ENCODE measurements at places on chromosomes 5 and 9.

DNA sequence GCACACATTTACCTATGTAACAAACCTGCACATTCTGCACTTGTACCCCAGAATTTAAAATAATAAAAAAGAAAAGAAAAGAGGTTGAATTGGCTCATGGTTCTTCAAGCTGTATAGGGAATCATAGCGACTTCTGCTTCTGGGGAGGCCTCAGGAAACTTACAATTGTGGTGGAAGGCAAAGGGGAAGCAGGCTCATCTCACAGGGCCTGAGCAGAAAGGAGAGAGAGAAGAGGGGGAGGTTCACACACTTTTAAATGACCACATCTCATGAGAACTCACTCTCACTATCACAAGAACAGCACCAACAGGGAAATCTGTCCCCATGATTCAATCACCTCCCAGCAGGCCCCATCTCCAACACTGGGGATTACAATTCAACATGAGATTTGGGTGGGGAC, 214.6 kb downstream of the CDK5RAP2 start:
- DNase-seq = no peak

DNA sequence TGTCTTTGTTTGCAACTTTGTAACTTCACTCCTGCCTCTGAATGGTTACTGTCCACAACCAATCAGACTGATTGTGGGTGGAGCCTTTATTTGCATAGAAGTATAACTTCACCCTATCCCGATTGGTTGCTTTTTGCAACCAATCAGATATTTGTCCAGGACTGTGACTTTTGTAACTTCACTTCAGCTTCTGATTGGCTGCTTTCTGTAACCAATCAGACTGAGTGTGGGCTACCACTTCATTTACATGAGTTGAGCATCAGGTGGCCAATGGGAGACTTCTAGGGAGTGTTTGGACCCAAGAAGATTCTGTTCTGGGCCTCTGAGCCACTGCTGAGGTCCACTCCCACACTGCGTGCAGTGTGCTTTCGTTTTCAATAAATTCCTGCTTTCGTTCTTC, 1810.7 kb upstream of the CDH6 start:
- no peak for DNase-seq

GRCh38 chr9:99807956-99808355, 13.7 kb upstream of the NR4A3 start:
- DNase-seq = no peak

GRCh38 chr5:6125781-6126180, 252.6 kb downstream of the MED10 start:
- DNase-seq = no peak

GRCh38 chr5:115565233-115565632, 20.7 kb upstream of the FEM1C start:
- DNase-seq = no peak

GRCh38 chr9:128412120-128412790, 8.4 kb upstream of the CERCAM start:
- peak; percentile 78 for DNase-seq

GRCh38 chr5:25764733-25765132, 1120.0 kb upstream of the CDH10 start:
- DNase-seq = no peak

GRCh38 chr9:98795970-98796363, 388 bp downstream of the ANKS6 start:
- DNase-seq = peak; percentile 66

DNA sequence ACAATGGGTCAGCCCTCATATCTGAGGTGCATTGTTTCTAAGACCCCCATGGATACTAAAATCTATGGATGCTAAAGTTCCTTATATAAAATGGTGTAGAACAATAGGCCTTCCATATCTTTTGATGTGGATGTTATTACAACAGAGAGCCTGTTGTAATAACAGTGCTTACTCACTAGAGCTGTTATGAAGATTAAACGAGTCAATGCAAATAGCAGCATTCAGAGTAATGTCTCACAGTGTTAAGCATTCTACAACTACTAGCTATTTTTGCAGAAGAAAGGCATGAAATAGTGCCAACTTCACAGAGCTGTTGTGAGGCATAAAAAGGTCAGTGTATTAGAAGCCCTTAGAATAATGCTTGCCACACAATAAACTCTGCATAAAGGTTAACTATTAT, 13.0 kb downstream of the CHSY3 start:
- no peak for DNase-seq

DNA sequence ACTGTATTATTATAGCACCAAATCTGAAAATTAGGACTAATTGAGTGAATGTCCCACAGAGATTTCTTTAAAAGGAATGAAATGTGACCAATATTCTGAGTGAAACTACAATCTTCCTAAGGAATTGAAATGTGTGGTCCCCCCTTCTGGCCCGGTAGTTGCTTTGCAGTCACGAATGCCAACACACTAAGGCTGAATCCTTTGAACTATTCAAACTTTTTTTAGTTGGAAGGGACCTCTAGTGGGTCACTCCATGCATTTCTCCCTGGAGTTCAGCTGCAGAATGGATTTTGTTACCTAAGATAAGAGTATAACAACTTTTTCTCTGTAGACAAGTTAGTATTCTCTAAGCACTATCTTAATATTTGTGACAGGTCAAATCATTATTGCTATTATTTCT, 2.8 kb downstream of the CDH6 start:
- DNase-seq = no peak

Measured in activated effector memory CD4-positive, alpha-beta T cell treated with anti-CD3 and anti-CD28 coated beads, Interleukin-2, amount 50 U/mL, for 16 hours (primary cell).